ENCODE measurements at places on chromosomes 7 and 10.

DNA sequence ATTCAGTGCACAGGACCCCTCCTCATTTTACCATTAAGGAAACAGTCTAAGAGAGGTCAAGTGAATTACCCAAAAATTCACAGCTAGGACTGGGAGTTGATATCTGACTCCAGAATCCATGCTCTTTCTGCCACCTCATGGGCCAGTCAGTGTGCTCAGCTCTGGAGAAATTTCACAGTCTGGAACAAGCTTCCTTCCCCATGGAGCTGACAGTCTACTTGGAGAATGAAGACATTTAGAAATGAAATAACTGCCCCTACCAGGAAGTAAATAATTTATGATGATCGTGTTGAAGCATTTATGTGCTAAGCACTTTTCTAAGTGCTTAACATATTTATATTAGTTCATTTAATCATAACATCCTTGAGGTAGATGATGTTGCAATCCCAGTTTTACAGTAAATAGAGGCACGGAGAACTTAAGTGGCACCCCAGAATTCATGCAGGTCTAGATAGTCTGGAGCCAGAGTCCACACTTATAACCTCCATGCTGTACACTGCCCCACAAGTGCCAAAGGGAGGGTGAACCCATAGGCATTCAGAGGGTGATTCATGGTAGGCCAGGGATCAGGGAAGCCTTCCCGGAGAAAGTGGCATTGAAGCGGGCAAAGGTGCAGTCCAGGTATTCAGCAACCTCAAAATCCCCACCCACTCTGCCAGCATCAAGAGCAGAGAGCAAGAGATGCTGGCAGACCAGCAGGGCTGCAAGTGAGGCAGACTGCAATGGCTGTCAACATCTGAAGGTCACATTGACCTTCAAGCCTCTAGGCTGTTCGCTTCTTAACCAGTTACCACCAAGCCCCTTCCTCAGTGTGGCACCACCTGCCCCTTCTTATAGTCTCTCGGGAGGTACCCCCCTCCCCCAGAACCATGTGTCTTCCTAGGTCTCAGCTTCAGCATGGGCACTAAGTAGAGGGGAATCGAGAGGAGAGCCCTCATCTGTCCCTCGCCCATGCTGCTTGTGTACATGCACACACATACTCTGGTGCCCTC, 38.4 kb upstream of the LRRC4 start:
- DNase-seq = no peak

- DNase-seq = no peak
Measured at GRCh38 chr7:42238709-42239366, 1.8 kb upstream of the GLI3 start.

DNA sequence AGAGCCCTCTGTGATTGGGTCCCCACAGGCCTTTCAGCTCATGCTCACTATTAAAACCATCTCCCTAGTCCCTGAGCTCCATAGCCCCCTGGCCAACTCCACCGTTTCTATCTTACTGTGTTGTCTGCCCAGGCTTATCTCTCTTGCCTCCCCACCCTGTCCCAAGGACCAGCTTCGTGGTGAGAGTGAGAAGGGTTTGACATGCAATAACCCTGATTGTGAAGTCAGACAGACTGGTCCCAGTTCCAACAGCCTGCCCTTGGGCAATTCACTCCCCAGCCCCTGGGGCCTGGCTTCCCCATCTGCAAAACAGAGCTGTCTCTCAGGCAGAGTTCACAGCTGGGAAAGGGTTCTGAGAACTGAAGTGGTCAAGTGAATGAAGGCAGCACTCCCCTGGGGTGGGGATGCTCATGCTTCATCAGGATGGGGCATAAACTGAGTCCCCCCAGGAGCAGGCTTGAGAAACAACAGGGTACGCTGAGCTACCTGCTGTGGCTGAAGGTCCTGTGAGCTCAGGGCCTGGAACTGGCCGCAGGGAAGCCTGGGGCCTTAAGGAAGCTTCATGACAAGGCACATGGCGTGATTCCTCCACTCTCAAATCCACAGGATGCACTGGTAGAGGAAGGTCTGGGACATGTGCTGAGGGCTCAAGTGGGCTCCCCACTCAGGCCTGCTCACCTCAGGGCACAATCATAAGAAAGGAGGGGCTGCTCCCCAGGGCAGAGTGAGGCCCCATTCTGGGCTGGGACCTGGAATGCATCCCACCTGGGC, 1.8 kb upstream of the PPIF start:
- DNase-seq = no peak

- DNase-seq = no peak
Measured at GRCh38 chr7:5472432-5473315, 49.0 kb upstream of the TNRC18 start.

- DNase-seq = peak; percentile 38
Measured at GRCh38 chr10:113679463-113680189, at the start of gene CASP7. CASP7 (plus strand) TSS chr10:113679912; CDS start chr10:113697494, 17,582 bp downstream.

DNA sequence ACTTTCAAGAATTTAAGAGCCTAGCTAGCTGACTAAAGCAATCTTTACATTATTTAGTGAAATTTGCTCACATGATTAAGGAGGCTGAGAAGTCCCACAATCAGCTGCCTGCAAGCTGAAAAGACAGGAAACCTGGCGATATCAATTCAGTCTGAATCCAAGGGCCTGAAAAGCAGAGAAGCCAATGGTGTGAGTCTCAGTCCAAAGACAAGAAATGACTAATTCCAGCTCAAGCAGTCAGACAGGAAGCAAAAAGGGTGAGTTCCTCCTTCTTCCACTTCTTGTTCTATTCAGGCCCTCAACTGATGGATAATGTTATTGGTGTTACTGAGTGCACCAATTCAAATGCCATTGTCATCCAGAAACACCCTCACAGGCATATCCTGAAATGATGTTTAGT, 1231.6 kb upstream of the CELF2 start:
- DNase-seq = no peak

- peak; percentile 19 for DNase-seq
Measured at GRCh38 chr10:85548034-85548433, 818.6 kb downstream of the GRID1 start.
